ENCODE measurements at places on chromosomes 1 and 21. TPM values are rescaled to one million over a fixed set of nuclear protein-coding genes. Genes with fewer than 3 reads are reported as not detected.

Gene OR2T29
- polyA plus RNA-seq, result not detected

Gene KIF14
- 1.5 TPM for polyA plus RNA-seq

Gene DYNLT4
- 1.1 TPM for polyA plus RNA-seq

DNA sequence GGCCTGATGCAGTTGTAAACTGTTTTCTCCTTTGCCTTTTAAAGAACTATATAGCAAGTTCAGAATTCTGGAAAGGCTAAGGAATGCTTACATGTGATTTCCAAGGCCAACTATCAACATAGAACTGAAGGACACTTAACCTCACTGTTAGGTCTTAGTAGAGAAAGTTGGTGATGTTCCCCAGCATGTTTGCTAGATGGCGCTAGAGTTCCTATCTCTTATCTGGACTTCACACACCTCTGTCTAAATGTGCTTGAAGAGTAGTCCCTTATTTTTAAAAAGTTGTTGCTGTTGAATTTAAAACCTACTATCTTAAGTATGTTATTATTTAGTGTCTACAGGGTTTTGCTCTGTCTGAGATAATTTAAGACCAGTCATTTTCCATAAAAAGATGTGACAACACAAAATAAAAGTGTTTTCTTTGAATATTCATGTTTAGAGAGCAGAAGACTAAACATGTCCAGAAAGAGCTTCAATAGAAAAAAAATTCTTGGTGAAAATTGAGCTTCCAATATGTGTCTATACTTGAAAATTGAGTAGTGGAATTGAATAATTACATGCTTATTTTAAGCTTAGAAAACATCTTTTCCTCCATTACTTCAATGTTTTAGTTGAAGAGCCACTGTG is 237.3 kb downstream of the S1PR1 start:
- peak; percentile 19 for DNase-seq

DNA sequence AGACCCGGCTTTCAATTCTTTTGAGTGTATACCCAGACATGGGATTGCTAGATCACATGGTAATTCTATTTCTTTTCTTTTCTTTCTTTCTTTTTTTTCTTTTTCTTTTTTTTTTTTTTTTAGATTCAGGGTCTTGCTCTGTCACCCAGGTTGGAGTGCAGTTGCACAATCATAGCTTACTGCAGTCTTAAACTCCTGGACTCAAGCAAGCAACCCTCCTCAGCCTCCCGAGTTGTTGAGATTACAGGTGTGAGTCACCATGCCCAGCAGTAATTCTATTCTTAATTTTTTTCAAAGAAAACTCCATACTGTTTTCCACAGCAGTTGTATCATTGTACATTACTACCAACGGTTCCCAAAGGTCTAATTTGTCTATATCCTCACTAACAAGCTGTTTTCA is 13.5 kb upstream of the RNF186 start:
- no peak for DNase-seq

GRCh38 chr1:76294482-76295194 is 220.1 kb downstream of the ST6GALNAC3 start:
- no peak for DNase-seq

GRCh38 chr1:207202480-207202879 is 98.4 kb downstream of the C4BPA start:
- no peak for DNase-seq

DNA sequence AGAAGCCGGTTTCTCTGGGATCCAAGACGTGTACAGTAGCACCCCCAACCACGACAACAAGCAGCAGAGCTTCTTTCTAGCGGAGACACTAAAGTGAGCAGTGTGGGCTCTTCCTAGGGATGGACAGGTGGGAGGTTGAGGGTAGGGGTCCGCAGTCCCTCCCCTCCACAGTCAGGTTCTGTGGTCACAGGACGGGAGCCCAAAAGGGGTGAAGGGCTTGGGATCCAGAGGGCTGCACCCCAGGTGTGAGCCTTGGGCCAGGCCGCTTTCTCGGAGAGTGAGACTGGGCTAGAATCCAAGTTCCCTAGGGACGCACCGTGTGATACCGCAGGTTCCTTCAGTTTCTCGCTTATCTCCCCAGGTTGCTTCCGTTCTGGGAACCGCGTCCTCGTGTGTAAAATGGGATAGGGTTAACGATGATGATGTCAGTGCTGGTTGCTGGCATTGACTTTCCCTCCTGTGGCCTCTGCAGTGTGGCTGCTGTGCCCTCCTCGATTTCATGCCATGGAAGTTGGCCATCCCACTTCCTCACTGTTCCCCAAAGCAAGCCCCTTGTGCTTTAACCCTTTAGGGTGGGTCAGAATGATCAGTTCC is 17.3 kb upstream of the SELENON start:
- DNase-seq, result no peak

GRCh38 chr1:94329986-94330385 is 88.2 kb upstream of the ABCD3 start:
- DNase-seq, result peak; percentile 76

GRCh38 chr1:10380594-10381275 is 18.1 kb upstream of the PGD start:
- no peak for DNase-seq

- no peak for DNase-seq
Measured at GRCh38 chr1:233261206-233261605, 34.3 kb downstream of the PCNX2 start.

DNA sequence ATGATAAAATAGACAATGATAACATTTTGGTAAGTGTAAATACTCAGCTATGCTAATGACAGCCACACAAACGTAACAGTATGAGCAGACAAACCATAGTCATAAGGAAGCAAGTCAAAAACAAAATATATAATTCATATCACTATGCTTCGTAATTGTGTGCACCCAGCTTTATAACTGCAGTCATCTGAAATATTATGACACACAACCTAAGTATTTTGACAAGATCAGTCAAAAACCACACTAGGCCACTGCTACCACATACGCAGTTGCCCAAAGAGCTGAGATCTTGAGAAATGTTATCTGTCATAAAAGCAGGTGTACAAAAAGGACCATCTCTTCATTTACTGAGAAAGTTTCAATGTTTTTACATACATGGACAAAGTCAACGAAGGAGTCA is 26.0 kb downstream of the RNASEL start:
- DNase-seq, result no peak

Measured in endothelial cell of umbilical vein (primary cell).